ENCODE measurements at places on chromosomes 1 and 21. TPM values are rescaled to one million over a fixed set of nuclear protein-coding genes. Genes with fewer than 3 reads are reported as not detected.

Gene ARHGEF16
- 0.57 TPM for total RNA-seq

Gene RGS18
- total RNA-seq: 1.1 TPM

Gene KCNA3
- total RNA-seq: 0.62 TPM

Gene CYB5RL
- total RNA-seq: 5.7 TPM

Gene HTR1D
- total RNA-seq: not detected

- DNase-seq: no peak
Measured at GRCh38 chr1:233393084-233393840, 65.7 kb downstream of the MAP3K21 start.

- DNase-seq: no peak
Measured at GRCh38 chr1:67441183-67441582, 11.0 kb upstream of the SERBP1 start.

DNA sequence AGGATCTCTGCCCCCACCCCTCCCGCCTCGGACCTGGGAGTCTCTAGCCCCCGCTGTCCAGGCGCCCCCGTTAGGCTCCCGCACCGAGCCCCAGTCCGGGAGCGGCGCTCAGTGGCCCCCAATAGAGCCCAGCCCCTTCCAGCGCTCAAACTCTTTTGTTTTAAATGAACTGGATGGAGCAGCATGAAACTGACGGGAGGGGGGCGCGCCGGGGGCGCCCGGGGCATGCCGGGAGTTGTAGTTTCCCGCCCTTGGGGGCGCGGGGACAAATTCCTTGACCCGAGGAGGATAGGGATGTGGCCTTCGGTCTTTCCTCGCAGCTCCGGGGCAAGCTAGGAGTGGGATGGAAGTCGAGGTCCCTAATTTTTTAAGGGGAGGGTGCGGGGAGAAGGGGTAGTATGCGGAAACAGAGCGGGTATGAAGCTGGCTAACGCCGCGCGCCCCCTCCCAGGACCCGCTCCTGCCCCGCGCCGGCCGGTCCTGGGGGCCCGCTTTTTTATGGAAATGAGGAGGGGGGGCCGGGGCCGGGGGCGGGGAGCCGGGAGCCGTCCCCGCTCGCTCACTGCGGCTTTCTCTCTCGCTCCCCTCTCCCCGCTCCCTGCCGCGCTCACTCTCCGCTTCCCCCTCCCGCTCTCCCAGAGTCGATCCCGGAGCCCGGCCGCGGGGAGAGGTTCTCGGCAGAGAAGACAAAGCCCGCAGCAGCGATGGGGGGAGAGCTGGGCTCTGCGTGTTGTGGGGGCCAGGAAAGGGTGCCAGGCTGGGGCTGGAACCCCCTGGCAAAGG, at the start of gene MEX3A:
Gene MEX3A (minus strand): TSS at position 157 of the 783 bp plus-strand sequence. CDS start 467 bp downstream, outside the sequence.
- DNase-seq: peak; percentile 85

- no peak for DNase-seq
Measured at GRCh38 chr21:42361286-42361685, 5.0 kb downstream of the TFF1 start.

- DNase-seq: no peak
Measured at GRCh38 chr1:116825720-116826438, 71.6 kb downstream of the CD2 start.

All from cardiac septum (tissue), 1 donor.